NCI-H460 (cell line): ENCODE measurements at places on chromosomes 12 and 14. TPM values are rescaled to one million over a fixed set of nuclear protein-coding genes. Genes with fewer than 3 reads are reported as not detected.
A peak's percentile ranks its signal among the peaks of the same experiment; 100 is the strongest.

The KRT78 gene
- total RNA-seq, result not detected in 2 replicates

DNA sequence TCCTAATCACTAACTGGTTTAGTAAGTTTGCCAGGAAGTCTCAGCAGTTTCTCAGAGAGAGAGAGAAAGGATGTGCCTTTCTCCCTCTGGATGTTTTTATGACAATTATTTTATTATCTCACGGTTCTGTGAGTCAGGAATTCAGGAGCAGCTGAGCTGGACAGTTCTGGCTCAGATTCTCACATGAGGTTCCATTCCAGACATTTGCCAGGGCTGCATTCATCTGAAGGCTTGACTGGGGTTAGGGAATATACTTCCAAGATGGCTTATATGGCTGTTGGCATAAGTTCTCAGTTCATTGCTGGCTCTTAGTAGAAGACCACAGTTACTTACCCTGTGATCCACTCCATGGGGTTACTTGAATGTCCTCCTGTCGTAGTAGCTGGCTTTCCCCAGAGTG is 101.2 kb upstream of the ATF7IP start:
- DNase-seq, result no peak

GRCh38 chr12:64293654-64294364 is 71.7 kb upstream of the KICS2 start:
- DNase-seq, result no peak

DNA sequence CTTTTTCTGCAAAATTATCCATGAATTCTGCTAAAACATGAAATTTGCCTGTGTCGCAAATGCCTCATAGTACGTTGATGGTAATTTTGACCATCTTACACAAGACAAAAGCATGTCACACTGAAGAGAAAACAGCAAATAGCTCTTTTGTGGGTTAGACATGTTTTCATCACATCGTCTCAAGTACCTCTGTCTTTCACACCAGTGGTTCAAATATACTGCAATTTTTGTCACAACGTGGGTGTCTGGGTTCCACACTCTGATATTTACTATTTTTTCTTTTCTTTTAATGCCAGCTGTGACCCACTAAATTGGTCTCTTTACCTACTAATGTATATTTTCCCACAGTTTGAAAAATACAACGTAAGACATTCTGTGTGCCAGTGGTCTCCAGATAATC is 10.4 kb downstream of the KLRB1 start:
- no peak for DNase-seq

GRCh38 chr12:67592228-67593011 is 56.1 kb upstream of the DYRK2 start:
- no peak for DNase-seq

DNA sequence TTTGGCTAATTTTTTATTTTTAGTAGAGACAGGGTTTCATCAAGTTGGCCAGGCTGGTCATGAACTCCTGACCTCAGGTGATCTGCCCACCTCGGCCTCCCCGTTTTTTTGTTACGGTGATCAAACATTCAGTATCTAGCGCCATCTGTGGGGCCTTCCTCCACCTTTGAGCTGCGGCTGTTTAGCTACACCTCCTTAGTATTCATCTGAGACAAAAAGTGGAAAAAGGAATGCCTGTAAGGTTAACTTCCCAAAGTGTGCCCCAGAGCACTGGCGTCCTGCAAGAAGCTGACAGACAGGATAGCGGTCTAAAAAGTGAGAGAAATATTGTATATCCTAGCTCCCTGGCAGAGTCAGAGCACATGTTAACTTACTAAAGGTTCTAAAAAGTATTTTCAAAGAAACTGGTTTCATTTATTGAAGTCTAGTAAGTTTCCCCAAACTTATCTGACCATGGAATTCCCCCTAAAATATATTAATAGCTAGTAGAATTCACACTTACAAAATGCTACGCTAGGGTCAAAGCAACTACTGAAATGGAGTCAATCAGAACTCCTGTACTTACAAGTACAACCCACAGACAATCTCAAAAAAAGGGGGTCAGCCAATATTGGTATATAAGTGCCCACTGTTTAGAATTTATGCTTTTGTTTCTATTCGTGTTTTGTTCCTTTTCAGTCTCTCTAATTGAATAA is 59.1 kb downstream of the DUSP16 start:
- DNase-seq, result no peak

- no peak for DNase-seq
Measured at GRCh38 chr12:59472273-59472672, 123.6 kb upstream of the SLC16A7 start.

DNA sequence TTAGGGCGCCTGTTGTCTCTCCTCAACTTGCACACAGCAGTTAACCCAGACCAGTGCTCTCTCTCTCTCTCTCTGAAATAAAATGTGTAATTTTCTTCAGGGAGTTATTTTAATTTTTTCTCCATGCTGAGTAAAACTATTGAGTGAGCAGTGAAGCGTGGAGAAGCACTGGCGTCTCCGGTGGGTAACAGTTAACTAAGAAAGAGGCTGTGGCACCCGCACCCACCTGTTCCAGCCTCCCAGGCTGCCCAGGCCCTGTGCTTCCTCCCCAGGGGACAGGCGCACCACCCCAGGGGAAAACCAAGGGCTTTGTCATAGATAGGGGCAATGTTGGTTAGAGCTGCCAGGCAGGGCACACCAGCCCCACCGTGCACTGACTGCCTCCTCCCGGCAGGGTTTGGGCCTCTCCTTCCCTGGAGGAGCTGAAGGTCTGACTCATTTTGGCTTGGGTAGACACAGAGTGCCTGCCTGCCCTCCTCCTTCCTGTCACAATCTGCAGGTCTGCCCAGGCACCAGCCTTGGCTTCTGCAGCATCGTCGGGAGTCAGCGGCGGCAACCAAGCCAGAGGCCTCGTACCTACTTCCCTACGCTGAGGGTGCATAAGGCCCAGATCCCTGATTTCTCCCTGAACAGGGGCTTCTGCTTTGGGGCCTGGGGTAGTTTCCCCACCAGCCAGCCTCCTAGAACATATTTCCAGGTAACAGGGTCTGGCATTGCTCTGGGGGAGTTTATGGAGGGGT is 3.9 kb downstream of the HOXC5 start:
- no peak for DNase-seq

The TTC9 gene
- total RNA-seq, result 0.67 and 0.95 TPM in 2 replicates

The TPH2 gene
- total RNA-seq, result not detected in 2 replicates

DNA sequence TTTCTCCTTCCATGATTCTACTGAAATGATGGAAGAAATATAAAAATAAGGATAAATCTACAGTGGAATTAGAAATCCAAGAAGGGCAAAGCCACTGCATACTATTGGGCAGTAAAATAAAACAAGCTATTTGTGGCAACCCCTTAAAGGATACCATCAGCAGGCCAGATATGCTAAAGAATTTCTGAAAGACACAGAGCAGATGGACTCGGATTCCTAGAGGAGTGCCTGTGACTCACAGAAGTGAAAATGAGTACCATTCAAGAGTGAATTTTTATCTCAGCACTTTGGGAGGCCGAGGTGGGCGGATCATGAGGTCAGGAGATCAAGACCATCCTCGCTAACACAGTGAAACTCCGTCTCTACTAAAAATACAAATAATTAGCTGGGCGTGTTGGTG is 318.1 kb downstream of the LRIG3 start:
- no peak for DNase-seq

The WNT5B gene
- 3.3 and 7.6 TPM in 2 replicates for total RNA-seq

The PLEKHG7 gene
- total RNA-seq, result not detected in 2 replicates

- no peak for DNase-seq
Measured at GRCh38 chr12:96457191-96457930, 32.0 kb upstream of the CFAP54 start.

DNA sequence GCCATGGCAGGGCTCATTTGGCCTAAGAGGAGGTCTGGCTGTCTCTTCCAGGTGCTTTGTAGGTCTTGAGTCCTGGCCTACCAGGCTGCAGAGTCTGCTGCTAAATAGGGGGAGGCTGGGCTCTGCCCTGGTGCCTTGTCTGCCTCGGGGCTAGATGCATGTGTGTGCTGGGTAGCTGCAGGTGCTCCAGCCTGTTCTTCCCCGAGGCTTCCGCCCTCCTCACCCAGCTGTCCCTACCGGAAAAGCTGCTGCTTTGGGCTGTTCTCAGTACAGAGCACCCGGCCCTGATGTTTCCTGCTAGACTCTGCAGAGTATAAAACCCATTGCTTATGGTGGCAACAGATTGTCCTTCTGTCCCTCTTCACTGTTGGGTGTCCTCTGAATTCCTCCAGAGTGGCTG is 37.7 kb downstream of the RAB35 start:
- no peak for DNase-seq

GRCh38 chr12:49801141-49802063 is 26.8 kb downstream of the NCKAP5L start:
- DNase-seq, result no peak

The CABP1 gene
- total RNA-seq, result not detected in 2 replicates

DNA sequence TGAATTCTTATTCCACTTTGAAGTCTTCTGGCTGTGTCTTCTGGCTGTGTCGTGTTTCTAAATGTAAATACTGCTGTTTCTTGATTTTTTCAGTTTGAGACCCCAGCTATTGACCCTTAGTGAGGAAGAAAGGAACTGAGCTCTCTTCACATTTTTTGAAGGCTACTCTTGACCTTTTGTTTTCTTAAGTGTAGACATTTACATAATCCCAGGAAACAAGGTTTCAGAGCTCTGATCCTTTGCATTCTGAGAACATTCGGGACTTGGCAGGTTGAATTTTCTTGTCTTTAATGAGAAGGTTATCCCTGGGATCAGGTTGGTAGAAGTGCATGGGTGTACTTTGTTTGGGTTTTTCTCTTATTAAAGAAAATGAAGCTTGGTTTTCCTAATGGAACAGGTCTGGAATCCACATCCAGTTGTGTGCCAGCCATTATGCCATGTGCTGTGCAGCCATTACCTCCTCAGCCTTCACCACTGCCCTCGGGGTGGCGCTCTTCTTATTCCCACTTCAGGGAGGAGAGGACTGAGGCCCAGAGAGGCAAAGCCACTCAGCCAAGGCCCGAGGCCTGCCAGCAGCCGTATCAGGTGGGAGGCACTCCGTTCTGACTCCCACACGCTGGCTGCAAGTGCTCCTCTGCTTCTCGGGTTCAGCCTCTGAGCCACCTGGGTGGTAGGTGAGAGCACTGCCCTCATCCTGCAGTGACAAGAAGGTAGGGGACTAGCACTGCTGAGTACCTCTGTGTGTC is 120.9 kb downstream of the BEGAIN start:
- no peak for DNase-seq

DNA sequence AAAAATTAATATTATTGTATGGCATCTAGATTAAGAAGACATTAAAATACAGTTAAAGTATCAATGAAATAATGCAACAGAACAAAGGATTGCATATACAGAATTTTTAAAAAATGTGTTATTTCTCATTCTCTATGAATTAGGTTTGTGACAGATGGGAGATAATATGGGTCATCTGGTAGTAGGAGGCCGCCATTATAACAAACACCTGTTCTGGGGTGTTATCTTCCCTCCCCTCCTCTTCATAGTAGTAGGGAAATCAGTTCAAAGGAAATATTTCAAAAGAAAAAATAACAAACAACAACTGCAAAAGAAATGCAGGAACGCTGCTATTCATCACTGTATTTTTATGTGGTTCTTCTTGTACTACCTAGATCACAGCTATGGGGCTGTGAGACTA is 187.0 kb upstream of the ATP2B1 start:
- no peak for DNase-seq

DNA sequence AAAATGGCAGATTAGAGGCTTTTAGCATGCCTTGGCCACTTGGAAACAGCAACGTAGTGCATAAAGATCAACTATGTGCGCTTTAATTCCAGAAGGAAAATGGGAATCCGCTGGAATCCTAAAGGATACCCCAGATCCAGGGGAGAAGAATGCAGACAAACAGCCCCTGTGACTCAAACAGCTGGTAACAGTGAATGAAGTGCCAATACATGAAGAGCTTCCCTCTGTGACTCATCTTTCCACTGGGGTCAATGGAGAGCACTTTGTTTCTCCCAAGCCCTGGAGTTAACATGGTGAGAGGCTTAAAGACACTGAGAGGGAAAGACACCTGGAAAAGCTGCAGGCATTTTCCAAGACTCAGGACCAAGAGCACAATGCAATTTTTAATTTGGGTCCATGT is 263.1 kb downstream of the CEP128 start:
- DNase-seq, result no peak

The ERGIC2 gene
- 50.0 and 54.5 TPM in 2 replicates for total RNA-seq

The SAMD15 gene
- 0.75 and 2.0 TPM in 2 replicates for total RNA-seq

The ERO1A gene
- total RNA-seq, result 91.7 and 97.9 TPM in 2 replicates

The CNTN1 gene
- 44.9 and 45.0 TPM in 2 replicates for total RNA-seq

The PRKD1 gene
- 4.9 and 5.3 TPM in 2 replicates for total RNA-seq

GRCh38 chr14:87067591-87067990 is 925.4 kb downstream of the GALC start:
- no peak for DNase-seq

GRCh38 chr14:102508774-102509745 is 516 bp downstream of the ANKRD9 start:
- DNase-seq, result peak; percentile 20

DNA sequence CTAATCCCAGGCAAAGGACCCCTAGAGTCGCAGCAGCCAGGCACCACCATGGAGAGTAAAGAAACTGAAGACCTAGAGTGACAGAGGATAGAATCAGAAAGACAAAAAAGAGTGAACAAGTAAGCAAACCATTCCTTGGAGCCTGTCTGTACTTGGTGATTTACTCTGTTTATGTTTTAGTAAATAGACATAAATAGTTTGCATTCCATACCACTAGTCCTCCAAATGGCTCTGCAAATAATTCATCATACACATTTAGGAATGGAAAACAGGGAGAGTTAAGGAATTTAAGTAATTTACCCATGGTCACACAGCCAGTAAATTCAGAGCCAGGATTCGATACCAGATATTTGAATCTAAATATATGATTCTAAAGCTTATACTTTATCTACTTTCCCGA is 2.8 kb downstream of the OLR1 start:
- DNase-seq, result no peak

DNA sequence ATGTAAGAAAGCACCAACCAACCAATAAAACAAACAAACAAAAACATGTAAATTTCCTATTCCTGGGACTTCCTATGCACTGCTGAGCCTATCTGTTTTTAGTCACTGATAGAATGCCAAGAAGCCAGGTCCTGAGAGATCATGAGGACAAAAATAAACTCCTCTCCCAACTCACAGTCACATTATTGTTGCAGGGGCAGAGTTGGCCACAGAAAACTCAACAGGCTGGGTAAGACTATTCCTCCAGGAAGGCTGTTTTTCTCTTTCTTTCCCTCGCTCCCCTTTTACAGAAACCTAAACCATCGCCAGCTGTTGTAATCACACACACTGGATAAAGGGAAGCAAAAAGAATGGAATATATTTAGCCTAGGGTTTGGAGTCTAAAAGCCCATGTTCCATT is 55.8 kb upstream of the METAP2 start:
- DNase-seq, result no peak

The ULK1 gene
- 30.9 and 31.7 TPM in 2 replicates for total RNA-seq

The NID2 gene
- 63.2 and 66.1 TPM in 2 replicates for total RNA-seq

- DNase-seq, result no peak
Measured at GRCh38 chr12:124737772-124738635, 125.7 kb downstream of the SCARB1 start.

The RPGRIP1 gene
- total RNA-seq, result 0.05 TPM in 1 of 2 replicates, not detected in the other

The TGM1 gene
- 5.2 TPM in 2 replicates for total RNA-seq
